ENCODE measurements at places on chromosomes 12 and 14.

DNA sequence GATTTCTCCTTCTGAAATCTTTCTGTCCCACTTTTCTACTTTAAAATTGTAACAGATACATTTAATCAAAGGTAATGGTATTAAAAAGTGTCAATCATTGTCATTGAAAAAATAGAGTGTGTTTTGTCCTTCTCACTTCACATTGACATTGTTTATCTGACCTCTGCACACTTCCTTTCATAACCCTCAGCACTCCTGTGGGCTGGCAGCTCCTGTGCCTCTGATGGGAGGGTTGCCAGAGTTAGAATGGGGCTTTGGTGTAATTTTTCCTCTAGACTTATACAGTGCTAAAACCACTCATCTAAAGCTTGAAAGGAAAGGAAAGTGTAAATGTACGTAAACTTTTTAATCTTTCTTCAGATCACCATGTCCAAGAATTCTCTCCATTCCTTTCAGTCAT is 23.7 kb downstream of the KCNA1 start:
- no peak for DNase-seq

- peak; percentile 90 for DNase-seq
Measured at GRCh38 chr12:14384783-14385638, 19.5 kb downstream of the ATF7IP start.

DNA sequence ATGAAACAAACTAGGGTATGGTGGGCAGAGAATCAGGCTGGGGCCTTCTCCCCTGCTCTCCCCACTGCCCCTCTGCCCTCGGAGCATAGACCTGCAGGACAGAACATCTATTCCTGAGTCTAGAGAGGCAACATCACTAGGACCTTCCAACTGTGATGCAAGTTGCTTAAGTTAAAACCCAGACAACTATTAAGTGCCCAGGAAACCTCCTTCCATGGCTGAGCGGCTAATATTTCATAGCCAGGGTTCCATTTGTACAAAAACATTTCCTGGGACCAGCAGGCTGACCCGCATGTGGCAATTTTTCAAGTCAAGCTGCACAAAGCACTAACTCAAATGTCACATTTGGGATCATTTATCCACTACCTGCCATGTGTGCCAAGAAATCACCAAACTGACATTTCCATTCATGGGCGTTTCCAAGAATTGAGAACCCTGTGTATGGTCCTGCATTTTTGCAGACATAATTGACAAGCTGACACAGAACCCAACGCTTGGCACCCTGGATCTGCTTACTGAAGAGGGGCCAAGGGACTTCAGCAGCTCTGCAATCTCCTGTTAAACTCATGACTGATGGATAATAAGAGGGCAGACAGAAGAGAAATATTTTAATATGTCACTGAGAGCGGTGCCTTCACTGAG is 32.7 kb downstream of the NT5DC3 start:
- DNase-seq: no peak

- no peak for DNase-seq
Measured at GRCh38 chr12:11622876-11623281, 26.6 kb upstream of the ETV6 start.

DNA sequence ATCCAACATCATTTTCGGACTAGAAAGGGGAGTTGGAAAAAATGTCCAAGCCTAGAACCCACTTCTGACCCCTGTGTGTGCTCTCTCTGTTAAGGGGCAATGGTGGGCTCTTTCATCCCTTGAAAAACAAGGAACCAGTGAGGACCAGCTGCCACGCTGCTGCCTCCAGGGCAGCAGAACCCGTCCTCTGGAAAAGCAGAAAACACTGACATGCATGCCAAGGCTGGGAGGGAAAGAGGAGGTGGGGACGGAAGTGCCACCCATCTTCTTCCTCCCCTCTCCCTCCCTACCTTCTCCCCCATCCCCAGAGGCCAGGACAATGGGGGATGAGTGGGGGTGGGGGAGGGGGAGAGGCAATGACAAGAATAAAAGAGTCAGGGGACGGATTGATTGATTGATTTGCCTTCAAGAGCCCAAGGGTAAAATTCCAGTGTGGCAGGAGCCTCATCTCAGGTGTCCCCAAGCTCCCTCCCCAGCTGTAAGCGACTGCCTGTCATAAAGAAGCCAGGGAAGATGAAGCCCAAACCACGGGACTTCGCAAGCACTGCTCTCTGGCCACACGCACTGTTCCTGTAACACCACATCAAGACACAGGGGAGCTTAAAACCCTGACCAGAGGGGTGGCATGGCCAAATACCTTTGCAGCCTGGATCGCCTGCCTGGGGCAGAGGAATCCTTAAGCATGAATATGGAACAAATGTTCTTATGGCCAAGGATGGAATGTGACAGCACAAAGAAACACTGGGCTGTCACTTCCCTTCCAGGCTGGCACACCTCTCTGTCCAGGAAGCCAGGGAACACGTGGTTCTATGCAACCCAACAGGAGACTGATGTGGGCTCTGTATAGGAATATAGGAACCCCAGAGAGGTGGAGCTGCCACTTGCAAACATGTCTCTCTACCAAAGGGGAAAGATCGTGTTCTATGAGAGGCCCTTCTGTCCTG is 38.9 kb upstream of the BDKRB2 start:
- no peak for DNase-seq

DNA sequence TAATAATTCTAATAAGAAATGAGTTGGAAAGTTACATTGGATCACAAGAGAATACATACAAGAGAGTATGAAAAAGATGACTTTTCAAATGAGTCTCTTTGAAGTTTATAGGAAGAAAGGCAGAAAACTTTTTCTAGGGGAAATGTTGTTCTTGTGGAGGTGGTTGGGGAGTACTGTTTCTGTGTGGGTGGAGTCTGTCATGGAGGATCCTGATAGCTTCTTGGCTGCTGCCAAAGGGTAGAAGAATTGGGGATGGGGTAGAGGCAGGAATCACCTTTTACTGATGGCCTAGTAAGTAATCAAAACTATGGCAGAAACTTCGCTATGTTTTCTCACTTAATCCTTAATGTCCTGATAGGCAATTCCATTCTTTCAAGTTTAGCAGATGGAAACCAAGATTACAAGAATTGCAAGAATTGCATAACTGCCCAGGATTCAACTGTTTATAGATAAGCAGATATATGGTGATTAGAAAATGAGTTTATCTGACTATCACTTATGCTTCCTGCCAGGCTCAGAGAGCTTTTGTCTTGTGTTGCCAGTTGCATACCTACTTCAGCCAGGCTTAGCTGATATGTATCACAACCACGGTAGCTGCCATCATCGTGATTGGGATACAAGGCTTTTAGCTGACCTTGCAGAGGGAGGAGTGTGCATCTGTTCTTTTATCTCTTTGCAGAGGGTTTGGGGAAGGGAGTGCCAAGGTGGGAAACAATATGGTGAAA is 463.9 kb downstream of the TMTC2 start:
- no peak for DNase-seq

- no peak for DNase-seq
Measured at GRCh38 chr12:59093073-59093772, 172.9 kb upstream of the LRIG3 start.

- DNase-seq: no peak
Measured at GRCh38 chr12:115118177-115118724, 434.3 kb upstream of the TBX3 start.

DNA sequence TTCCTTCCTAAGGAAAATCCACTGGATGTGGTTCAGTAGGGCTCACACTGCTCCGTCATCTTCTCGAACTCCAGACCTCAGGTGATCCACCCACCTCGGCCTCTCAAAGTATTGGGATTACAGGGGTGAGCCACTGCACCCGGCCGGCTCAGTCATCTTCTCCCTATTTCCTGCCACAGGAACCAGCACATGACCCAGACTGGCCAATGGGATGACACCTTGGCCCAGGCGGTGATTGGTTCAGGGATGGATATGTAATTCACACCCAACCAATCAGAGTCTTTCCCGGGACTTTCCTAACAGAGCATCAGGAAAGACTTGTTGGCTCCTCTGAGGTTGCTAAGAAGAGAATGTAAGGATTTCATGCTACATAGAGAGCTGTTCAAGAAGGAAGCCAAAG is 19.2 kb upstream of the C12orf76 start:
- DNase-seq: no peak

GRCh38 chr12:113515082-113515856 is 43.6 kb upstream of the LHX5 start:
- no peak for DNase-seq

- DNase-seq: no peak
Measured at GRCh38 chr12:132049876-132050275, 94.2 kb downstream of the DDX51 start.

DNA sequence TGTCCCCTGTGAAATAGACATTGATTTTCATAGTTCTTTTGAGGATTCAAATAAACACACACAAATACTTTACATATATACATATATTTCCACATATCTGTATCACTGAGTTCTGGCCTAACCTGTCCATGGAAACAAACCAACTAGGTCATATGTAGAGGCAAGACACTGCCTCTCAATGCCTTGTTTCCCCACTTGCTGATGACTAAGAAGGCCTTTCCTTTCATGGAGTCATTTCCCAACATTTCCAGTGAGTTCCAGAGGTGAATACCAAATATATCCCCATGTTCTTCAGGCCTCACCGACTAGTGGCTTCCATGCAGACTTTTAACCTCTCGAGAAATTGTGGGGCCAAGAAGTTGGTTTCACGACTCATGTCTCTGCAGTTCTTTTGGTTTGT is 120.8 kb downstream of the DNAI7 start:
- DNase-seq: no peak

GRCh38 chr14:50577982-50578381 is 18.0 kb downstream of the ATL1 start:
- no peak for DNase-seq

- DNase-seq: no peak
Measured at GRCh38 chr12:53536962-53537361, 29.7 kb upstream of the NPFF start.

DNA sequence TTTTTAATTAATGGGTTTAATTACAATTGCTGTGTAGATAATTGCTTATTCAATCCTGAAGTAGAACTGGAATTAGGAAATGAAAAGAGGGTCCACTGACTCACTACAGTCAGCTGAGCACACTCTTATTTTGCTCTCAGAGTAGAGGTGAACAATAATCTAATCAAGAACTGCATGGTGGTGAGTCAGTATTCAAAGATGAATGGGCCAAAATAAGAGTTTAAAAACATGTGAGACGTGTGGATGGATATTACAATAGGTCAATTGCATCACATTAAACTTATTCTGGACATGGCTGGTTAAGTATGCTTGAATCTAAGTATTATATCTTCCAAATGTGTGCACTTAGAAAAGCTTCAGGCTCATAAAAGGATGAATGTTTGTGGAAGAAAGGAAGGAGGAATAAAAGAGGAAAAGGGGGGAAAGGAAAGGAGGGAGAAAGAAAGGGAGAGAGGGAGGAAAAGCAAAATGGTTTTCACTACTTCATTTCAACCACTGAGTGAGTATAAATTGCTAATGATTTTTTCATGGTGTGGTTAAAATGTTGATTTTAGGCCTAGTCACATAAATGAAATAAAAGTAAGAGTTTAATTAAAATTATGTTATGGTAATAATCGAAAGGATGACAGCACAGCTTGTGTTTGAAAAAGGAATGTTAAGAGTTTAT is 27.0 kb upstream of the EEA1 start:
- DNase-seq: no peak

DNA sequence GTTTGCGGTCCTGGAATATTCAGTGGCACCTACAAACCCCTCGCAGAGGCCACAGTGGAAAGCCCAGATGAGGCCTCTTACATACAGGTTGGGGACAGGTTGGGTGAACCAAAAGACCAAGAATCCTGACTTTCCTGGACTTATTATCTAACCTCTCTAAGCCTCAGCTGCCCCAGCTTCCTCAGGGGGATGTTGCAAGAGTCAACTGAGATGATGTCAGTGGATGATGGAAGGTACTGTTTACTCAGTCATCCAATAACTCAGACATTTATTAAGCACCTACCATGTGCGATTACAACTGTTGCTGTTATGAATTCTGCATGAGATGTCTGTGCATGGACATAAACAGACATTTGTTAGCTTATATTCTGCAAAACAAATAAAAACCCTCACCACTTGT is 72.8 kb downstream of the RFX4 start:
- no peak for DNase-seq

DNA sequence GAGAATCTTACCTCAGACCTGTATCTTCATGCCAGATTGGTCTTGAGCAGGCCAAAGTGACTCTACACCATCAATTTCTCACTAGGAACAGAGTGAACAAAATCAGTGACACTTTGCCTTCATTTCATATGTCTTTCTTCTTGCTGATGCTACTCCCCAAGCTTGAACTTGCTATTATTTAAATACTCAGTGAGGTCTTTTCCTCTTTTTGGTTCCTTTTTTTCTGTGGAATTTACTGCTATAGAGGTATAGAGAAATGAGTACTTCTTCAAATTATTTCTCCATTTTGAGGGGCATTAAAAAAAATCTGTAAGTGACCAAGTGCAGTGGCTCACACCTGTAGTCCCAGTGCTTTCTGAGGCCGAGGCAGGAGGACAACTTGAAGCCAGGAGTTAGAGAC is at the start of gene GPR33:
Gene GPR33, minus strand, starts transcription at position 154 of the 400 bp plus-strand sequence. CDS start 4,074 bp downstream, outside the sequence.
- no peak for DNase-seq

GRCh38 chr12:49059045-49059298 is 1.6 kb downstream of the KMT2D start:
- DNase-seq: no peak

DNA sequence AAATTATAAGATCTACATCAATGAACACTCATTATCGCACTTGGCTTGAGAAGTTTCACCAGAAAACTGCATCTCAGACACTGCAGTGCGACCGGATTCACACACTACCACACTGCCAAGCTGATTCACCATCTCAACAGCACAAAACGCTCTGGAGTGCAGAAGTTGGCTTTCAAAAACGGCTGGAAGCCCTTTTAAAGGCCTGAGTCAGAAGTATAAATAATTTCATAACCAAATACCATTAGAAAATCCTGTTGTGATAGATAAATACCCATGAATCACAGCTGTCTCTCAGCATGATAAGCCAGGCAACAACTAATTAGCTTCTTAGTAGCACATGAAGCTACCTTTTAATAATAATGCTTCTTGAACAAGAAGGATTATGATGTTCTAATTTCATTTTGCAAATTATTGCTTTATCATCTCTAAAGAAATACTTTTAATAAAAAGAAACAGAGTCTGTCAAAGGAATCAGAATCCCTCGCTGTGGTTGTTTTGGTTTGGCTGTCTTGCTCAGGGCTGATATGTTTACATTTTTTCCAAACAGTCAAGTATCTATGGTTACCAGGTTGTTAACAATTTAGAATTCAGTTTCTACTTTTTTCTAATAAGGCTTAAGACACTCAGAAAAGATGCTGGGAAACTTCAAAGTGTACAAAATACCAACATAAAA is 51.2 kb downstream of the SLC2A13 start:
- no peak for DNase-seq

GRCh38 chr14:31926123-31926522 is 151.0 kb upstream of the ARHGAP5 start:
- peak; percentile 4 for DNase-seq

GRCh38 chr12:69252033-69252432 is 12.7 kb downstream of the CPSF6 start:
- DNase-seq: no peak

GRCh38 chr14:39015360-39015961 is 87.6 kb downstream of the SEC23A start:
- DNase-seq: peak; percentile 41

DNA sequence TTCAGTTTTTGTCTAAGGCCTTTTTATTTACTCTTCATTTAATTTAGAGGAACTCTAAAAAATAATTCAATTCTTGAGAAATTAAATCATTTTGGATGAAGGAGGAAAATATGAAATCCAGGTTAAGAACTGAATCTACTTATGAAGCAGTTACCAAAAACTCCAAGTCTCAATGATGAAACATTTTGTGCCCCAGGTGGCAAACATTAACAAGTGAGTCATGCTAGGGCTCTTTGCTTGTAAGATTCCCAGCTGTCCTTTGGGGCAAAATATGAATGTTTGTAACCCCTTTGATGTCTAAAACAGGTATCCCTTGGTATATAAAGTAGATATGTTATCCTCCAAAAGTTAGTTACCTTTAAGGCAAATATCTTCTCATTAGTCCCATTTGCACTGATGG is 202.4 kb downstream of the NEDD1 start:
- DNase-seq: no peak

All from HL-60 (cell line).